ENCODE measurements at places on chromosomes 11 and 22.

- DNase-seq: no peak
Observed at GRCh38 chr22:20957683-20958431, 9.2 kb upstream of the AIFM3 start.

GRCh38 chr11:66971488-66971887 is 3.6 kb upstream of the C11orf86 start:
- DNase-seq: no peak

DNA sequence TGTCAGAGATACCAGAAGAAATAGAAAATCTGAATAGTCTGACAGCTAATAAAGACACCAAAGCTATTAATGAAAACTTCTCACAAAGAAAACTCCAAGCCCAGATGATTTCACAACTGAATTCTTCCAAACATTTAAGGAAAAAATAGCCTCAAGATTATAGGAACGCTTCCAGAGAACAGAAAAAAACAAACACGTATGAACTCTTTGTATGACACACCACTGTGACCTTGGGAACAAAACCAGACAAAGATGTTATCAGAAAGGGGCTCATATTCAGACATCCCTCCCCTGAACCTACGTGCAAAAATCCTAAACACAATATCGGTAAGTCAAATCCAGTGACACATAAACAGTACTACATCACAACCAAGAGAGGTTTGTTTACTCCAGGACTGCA is 23.5 kb downstream of the CERK start:
- DNase-seq: no peak

DNA sequence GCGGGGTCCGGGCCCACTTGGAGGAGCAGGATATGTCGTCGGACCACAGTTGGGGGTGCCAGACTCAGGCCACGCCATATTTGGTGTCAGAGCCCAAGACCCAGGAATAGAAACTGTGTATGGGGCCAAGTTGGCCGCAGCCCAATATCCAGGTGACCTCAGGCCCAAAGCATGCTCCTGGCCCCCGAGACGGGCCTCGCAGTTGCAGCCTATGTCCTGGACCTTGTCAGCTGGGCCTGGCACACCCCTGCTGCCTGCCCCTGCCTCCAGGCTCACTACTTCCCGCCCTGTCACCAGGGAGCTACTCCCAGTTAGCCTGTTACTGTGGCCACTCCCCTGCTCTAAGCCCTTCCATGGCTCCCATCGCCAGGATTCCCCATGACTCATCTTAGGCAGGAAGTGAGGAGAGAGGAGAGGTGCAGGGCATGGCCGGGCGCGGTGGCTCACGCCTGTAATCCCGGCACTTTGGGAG is 23.1 kb downstream of the A4GALT start:
- no peak for DNase-seq

DNA sequence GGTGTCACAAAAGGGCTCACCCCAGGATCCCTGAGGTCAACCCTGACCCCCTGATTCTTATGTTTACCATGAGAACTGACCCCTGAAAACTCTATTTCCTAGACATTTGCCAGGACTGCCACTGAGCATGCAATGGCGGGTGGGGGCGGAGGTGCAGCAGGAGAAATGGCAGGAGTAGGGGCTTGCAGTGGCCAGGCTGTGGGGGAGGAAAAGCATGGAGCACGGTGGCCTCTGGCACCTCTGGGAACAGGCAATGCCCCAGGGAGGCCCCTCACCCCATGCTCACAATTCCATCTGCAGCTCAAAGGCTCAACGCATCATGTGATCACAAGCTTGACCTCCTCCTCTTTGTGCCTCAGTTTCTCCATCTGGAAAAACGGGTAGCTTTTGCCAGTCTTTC is 46.5 kb upstream of the FGF3 start:
- DNase-seq: no peak

Data from CD4-positive, alpha-beta T cell treated with Interleukin-12 subunit alpha and Interleukin-12 subunit beta, for 1 hour (primary cell).